ENCODE measurements at places on chromosomes 1 and 21.

DNA sequence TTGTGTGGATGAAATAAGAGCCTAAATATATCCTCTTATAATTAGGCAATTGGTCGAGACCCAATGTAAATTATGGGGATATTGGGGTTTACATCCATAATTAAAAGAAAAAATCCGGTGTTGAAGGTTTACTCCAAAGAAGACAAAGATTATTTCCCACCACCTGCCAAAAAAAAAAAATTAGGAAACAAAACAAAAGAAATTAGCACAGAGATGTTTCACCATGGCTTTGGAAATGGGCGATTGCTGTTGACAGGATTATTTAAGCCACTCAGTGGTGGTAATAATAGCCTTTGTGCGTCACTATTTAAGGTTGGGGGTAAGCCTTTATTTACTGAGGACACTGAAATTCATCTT lies 585 bp upstream of the GLRX2 start:
- no peak for DNase-seq

GRCh38 chr1:28745653-28746173 lies 9.0 kb downstream of the YTHDF2 start:
- DNase-seq, result no peak

DNA sequence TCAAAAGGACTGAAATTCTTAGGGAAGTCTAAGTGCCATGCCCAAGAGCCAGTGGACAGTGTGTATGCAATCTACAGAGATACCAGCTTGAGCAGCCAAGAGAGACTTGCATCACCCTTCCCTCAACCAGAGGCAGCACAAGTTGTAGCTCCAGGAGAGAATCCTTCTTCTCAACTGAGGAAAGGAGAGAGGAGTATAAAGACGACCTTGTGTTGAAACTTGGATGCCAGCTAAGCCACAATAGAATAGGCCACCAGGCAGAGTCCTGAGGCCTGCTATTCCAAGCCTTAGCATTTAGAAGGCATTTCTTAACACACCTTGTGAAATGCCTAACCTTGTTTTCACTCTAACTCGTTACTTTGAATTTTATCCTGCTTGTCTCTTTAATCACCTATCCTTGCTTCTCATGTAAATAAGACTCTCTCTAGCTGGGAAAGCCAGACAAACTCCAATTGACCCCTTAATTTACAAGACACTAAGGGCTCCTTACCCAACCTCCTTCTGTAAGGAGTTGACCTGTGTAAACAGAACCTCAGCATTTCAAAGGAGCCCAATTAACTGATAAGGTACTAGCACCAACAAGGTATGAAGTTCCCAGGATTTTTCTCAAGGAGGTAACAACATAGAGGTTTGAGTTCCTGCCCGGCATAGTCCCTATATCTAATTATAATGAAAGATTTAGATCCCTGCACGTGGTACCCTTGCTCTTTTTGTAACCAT lies 738.8 kb downstream of the AMY1C start:
- no peak for DNase-seq

- DNase-seq, result no peak
Measured at GRCh38 chr1:172230526-172230925, 190.0 kb upstream of the C1orf105 start.

GRCh38 chr1:81937791-81938450 lies 137.2 kb downstream of the ADGRL2 start:
- no peak for DNase-seq

GRCh38 chr1:213719462-213719861 lies 268.3 kb upstream of the PROX1 start:
- no peak for DNase-seq

- DNase-seq, result no peak
Measured at GRCh38 chr1:2523191-2523890, 3.1 kb downstream of the PANK4 start.

DNA sequence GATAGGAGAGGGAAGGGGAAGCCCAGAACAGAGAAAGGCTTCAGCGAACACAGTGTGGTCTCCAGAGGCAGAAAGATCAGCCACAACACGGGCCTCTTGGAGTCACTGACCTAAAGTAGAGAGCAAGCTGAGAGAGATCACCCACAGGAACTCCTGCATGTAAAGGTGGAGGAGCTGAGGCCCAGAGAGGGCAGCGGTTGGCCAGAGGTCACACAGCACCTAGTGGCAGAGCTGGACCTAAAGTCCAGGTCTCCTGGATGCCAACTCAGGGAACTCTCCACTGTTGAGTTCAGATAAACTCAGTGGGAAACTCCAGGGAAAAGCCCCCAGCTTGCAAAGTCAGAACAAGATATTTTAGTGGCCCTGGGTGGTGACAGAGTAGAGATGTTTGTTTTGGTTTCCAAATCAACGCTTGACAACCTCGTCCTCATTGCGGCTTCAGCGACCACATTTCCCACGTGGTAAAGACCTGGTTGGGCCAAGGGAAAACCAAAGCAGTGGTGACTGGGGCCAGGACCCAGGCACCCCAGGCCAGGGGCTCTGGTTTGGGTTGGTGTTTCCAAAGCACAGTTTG lies 4.6 kb downstream of the IFFO2 start:
- DNase-seq, result peak; percentile 85

GRCh38 chr1:163758977-163759670 lies 437.4 kb downstream of the NUF2 start:
- no peak for DNase-seq

DNA sequence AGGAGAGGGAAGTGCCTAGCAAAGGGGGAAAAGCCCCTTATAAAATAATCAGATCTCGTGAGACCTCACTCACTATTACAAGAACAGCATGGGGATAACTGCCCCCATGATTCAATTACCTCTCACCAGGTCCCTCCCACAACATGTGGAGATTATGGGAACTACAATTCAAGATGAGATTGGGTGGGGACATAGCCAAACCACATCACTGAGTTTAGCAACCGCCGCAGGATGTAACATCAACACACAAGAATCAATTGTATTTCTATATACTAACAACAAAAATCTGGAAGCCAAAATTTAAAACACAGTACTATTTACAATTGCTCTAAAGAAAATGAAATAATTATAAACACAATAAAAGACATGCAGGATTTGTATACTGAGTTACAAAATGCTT lies 21.9 kb downstream of the DIRAS3 start:
- DNase-seq, result no peak

- DNase-seq, result no peak
Measured at GRCh38 chr1:55916907-55917306, 662.5 kb downstream of the PLPP3 start.

DNA sequence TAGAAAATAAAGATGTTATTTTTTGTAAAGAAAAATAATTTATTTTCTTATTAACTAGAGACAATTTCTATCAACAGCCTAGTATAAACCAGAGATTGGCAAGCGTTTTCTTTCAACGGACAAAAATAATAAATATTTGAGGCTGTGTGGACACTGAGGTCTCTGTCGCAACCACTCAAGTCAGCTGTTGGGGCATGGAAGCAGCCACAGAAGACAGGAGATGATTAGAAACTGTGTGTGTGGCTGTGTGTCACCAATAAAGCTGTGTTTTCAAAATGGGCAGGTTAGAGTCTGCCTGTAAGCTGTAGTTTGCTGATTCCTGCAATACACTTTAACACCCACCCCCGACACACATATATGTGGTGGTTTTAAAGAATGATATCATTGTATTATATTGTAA lies 200.6 kb upstream of the HMCN1 start:
- DNase-seq, result no peak

GRCh38 chr1:43882763-43883162 lies 50.8 kb upstream of the ARTN start:
- no peak for DNase-seq

DNA sequence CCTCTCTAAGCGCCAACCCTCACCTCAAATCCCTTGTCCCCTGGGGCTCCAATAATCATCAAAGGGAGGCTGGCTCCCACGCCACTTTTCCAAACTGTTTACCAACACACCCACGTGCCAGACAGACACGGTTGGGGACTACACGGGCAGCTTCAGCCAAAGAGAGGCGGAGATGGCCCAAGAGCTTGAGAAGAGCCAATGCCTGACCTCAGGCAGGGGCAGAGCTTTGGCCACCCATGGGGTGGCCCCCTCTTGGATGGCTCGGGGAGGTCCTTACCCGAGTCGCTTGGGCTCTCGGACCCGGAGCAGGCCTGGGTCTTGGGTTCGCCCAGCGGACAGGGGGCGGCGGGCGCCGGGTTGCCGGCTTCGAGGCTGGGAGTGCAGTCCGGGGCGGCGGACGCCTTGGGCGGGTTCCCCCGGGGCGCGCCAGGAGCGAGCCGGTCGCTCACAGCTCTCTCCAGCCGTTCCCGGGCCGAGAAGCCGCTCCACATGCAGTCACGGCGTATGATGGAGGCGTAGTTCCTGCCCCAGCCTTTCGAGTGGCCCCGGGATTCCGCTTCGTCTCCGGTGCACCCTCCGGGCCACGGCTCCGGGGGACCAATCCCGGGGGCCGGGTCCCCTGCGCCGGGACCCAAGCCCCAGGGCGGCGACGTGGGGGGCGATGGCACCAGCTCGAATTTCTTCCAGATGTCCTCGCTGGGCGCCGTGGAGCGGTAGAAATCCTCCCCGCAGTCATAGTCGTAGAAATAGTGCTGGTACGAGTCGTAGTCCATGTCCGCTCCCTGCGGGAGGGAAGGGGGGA lies 854 bp downstream of the MYCL start:
- DNase-seq, result no peak

DNA sequence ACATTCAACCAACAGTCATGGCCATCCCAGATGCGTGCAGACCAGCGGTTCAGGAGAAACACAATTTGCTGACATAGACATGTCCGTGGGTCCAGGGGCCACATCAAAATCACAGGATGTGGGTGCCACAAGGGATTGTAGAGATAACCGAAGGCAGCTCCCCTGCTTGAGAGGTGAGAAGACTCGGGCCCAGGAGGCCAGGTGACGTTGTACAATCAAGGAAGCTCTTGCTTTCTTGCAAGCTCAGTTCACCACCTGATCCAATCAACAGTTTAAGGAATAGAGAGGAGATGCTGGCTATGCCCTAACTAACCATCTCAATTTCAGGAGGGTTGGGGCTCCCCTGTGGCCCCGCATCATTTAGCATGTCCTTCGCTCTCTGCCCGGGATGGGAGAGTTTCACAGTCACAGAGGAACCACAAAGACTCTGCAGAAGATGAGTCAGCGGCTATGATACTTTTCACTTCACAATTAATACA lies 19.5 kb downstream of the UBASH3A start:
- peak; percentile 84 for DNase-seq

DNA sequence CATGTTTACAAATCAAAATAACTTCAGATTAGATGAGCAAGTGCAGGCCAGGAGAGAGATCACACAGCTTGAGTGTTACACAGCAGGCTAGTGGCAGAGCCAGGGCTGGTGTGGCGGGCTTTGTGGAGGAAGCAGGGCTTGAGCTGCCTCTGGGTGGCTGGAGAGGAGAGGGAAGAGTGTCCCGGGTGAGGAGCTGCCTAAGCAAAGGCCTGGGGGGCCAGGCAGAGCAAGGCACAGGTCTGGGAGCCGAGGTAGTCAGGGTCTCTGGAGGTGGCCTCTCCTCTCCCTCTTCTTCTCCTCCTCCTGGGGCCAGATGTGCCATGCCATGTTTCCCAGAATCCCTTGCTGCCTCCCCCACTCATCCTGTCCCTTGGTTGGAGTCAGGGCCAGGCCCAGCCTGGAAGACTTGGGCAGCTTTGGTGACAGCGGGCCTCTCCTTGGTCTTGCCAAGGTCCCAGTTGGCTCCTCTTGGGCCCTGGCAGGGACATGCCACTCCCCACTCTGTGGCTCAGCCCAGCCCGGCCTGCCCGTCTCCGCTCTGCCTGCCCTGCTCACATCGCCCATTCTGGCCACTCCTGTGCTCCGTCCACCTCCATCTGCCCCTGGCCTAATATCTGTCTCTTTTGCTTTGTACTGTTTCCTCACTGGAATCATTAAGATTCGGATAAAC lies 70.3 kb downstream of the PTPRU start:
- DNase-seq, result no peak

GRCh38 chr21:15872236-15872635 lies 142.5 kb downstream of the USP25 start:
- no peak for DNase-seq

DNA sequence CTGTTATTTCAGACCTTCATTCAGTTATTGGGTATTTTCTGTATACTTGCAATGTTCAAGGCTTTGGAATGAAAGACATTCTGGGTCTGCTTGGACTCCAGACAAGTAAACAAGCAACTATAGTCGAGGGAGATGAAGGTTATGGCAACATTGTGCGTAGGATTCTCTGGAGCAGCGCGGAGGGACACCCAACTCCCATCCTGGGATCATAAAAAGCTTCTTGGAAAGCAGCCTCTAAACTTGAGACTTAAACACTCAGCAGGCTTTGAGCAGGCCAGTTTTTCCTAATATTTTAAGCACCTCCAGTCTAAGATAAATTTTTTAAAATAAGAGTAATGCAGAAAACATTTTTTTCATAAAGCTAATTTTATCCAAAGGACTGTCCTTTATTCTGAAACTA lies 7.6 kb upstream of the LYST start:
- no peak for DNase-seq

GRCh38 chr1:96292141-96292540 lies 429.4 kb upstream of the PTBP2 start:
- DNase-seq, result no peak

GRCh38 chr1:208172423-208173145 lies 71.6 kb downstream of the PLXNA2 start:
- DNase-seq, result no peak

DNA sequence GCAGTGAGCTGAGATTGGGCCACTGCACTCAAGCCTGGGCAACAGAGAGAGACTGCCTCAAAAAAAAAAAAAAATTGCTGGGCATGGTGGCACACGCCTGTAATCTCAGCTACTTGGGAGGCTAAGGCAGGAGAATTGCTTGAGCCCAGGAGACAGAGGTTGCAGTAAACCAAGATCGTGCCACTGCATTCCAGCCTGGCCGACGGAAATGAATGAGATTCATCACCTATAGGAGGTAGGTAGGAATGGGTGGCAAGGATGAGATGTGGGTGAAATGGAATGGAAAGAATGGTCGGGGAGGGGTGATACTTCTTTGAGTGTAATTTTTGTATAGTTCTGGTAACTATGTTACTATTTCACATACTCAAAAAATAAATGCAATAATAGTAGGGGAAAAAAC lies 15.4 kb downstream of the CTXND2 start:
- no peak for DNase-seq

DNA sequence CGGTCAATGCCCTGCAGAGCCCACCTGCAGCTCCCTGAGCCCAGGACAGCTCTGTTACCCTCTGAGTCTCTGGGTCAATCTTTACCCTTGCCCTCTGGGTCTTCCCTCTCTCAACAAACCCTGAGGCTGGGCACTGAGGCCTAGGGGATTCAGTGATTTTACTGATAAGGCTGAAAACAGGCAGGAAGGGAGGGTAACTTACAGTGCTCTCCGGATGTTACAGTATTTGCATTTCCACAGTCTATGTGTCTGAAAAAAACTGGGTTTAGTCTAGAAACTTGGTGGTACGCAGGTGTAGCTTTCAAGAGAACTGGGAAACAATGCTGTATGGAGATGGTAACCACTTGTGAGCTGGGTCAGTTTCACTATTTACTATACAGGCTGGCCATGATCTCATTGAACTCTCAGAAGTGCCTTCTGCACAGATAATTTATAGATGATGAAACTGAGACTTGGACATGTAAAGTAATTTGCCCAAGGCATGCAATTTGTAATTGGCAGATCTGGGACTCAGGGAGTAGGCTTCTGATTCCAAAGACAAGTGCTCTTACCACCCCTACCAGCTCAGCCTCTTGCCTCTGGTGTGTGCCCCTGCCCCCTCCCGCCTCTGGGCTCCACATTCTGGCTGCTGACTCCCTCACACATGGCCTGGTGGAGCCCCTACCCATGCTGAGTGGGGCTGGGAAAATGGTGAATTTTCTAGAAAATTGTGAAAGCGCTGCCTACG lies 48.8 kb downstream of the TENT5C start:
- peak; percentile 77 for DNase-seq

Data from CD4-positive, CD25-positive, alpha-beta regulatory T cell (primary cell).